ENCODE measurements at places on chromosomes 16 and 17.

DNA sequence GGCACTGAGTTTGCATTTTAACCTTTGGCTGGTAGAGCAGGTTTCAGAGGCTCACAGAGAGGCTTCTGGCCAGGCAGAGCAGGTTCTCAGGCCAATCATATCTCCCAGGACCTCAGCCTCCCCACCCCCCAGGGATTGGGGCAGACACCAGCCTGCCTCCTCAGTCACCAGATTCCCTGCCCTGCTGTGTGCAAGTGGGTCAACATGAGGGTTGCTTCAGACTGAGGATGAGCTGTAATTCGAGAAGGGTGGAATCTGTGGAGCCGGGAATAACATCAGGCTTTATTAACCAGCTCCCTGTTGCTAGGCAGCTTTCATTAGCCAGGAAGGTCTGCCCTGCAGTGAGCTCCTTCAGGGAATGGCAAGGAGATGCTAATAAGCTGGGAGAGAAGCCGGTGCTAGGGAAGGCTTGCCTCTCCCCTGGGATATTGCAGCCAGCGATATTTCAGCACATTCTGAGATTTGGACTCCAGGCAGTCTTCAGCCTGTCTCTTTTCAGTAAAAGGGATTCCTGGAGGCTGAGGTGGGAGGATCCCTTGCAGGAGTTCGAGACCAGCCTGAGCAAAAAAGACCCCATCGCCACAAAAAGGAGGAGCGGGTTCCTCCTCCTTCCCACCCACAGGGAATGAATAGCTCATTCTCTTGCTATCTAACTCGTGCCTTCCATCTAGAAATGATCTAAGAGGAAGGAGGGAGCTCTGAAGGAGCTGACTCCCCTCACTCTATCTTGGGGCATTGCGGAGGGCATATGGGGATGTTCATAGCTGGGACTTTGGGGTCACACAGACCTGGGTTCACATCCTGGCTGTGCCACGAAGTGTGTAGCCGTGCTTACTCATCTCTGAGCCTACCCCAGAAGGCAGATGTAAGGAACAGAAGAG lies 10.7 kb downstream of the SGSM2 start:
- H3K4me3 ChIP-seq: no peak overlapping the region
- peaks cover 8% of the 10 kb centered on the region for H3K4me1 ChIP-seq
- no peak overlapping the region for H3K27ac ChIP-seq
- no peaks in the 10 kb centered on the region for H3K27me3 ChIP-seq
- peaks cover 4% of the 10 kb centered on the region for H3K36me3 ChIP-seq

DNA sequence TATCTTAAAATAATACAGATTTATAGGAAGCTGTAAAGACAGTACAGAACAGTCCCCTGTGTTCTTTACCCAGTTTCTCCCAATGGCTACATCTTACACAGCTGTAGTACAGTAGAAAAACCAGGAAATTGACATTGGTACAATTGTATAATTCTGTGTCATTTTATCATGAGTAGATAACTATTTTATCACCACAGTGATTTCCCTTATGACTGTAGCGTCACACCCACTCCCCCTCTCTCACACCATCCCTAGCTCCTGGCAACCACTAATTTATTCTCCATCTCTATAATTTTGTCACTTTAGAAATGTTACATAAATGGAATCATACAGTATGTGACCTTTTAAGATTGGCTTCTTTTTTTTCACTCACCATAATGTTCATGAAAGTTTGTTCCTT lies 30.9 kb downstream of the CLTC start:
- H3K4me1 ChIP-seq: peaks cover 36% of the 10 kb centered on the region
- H3K36me3 ChIP-seq: peaks cover 73% of the 10 kb centered on the region
- DNase-seq: peak; percentile 15
- no peaks in the 10 kb centered on the region for H3K27me3 ChIP-seq
- no peak overlapping the region for H3K27ac ChIP-seq

GRCh38 chr17:57350266-57350665 lies 93.9 kb downstream of the MSI2 start:
- peaks cover 27% of the 10 kb centered on the region for H3K36me3 ChIP-seq
- no peak overlapping the region for H3K27ac ChIP-seq
- DNase-seq: no peak
- H3K4me3 ChIP-seq: no peak overlapping the region
- peaks cover 26% of the 10 kb centered on the region for H3K4me1 ChIP-seq

DNA sequence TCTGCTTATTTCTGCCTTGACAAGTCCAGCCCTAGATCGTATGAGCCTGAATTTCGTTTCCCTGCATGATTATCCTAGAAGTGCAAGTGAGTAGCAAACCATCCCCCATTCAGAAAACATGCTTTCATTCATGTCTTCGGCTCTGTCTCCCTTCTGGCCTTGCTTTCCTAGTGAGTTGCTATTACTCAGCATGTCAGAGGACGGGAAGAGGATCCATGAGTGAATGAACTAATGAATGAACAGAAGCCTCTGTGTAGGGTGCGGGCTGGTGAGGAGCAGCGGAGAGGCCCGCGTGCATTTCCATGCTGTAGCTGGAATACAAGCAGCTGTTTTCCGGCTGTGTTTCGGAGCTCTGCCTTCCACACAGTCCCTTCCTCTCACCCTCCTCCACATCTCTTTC lies 155.7 kb upstream of the NOL11 start:
- no peak for DNase-seq
- H3K36me3 ChIP-seq: peaks cover 14% of the 10 kb centered on the region
- H3K27ac ChIP-seq: no peak overlapping the region
- no peak overlapping the region for H3K4me3 ChIP-seq

DNA sequence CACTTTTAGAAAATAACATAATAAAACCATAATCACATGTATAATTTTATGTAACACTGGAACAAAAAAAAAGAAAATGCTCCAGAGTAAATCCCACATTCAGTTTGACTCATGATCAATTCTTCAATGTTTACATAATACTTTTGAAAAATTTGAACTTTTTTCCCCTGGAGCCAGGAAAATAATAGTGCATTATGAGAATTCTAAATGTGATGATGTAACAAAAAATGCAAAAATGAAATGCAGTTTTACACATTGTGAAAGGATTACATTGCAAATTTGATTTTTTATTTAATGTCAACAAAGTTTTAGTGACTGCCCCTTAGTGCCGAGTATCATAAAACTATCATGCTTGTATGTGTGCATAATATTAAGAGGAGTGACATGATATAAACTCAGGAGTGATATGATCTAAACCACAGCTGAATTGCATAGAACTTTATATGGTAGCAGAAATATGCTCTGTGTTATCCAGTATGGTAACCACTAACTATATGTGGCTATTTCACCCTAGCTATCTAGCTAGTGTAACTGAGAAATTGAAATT lies 238.2 kb downstream of the CDH8 start:
- H3K4me3 ChIP-seq: no peak overlapping the region
- no peak overlapping the region for H3K27ac ChIP-seq
- no peaks in the 10 kb centered on the region for H3K36me3 ChIP-seq
- no peak for DNase-seq
- no peaks in the 10 kb centered on the region for H3K27me3 ChIP-seq
- H3K4me1 ChIP-seq: no peaks in the 10 kb centered on the region

GRCh38 chr17:50203604-50204345 lies 2.3 kb upstream of the COL1A1 start:
- no peaks in the 10 kb centered on the region for H3K36me3 ChIP-seq
- H3K4me1 ChIP-seq: peaks cover 13% of the 10 kb centered on the region
- no peak overlapping the region for H3K27ac ChIP-seq
- no peak for DNase-seq
- no peak overlapping the region for H3K4me3 ChIP-seq

DNA sequence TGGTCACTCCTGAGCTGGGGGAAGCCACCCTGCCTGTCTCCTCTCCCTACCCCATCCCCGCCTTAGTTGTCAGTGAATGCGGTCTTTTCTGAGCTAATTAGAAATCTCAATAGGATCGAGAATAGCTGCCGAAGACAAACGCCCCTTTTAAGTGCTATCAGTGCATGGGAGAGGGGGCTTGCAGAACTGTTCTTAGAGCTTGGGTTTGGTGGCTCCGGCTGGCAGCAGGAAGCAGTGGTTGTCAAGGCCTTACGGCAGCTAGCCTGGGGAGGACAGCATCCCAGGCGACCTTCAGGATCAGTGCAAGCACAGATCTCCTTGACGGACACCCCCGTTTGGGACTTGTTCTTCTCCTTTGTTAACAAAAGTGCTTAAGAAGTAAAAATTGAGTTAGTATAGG lies 195.1 kb downstream of the CCDC182 start:
- peaks cover 33% of the 10 kb centered on the region for H3K4me1 ChIP-seq
- H3K4me3 ChIP-seq: no peak overlapping the region
- no peak overlapping the region for H3K27ac ChIP-seq
- H3K36me3 ChIP-seq: no peaks in the 10 kb centered on the region
- H3K27me3 ChIP-seq: no peaks in the 10 kb centered on the region

DNA sequence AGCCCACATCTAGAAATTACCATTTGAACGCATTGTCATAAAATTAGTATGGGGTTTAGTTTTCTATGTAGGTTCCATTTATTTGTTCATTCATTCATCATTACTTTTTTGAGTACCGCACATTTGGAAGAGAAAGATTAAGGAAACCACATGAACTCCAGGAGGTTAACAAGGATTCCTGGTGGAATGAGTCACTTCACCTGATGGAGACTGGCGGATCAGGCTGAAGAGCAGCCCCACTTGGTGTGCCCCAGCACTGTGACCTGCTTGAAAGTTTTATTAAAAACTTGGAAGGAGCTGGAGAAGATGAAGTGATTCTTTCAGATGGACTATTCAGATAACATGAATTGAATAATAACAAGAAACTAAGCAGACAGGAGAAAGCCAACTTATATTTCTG lies 293.6 kb upstream of the CDH11 start:
- peaks cover 2% of the 10 kb centered on the region for H3K27me3 ChIP-seq
- H3K4me1 ChIP-seq: no peaks in the 10 kb centered on the region
- no peak overlapping the region for H3K27ac ChIP-seq
- H3K36me3 ChIP-seq: no peaks in the 10 kb centered on the region
- H3K4me3 ChIP-seq: no peak overlapping the region

GRCh38 chr17:69501591-69502468 lies 87.3 kb downstream of the MAP2K6 start:
- H3K27me3 ChIP-seq: no peaks in the 10 kb centered on the region
- peaks cover 3% of the 10 kb centered on the region for H3K36me3 ChIP-seq
- H3K4me3 ChIP-seq: peak overlapping the region; percentile 16
- DNase-seq: peak; percentile 25
- peaks cover 23% of the 10 kb centered on the region for H3K4me1 ChIP-seq

- DNase-seq: no peak
- H3K27ac ChIP-seq: peak overlapping the region; percentile 2
- peaks cover 19% of the 10 kb centered on the region for H3K36me3 ChIP-seq
Observed at GRCh38 chr17:8912084-8912981, 44.9 kb upstream of the PIK3R6 start.

DNA sequence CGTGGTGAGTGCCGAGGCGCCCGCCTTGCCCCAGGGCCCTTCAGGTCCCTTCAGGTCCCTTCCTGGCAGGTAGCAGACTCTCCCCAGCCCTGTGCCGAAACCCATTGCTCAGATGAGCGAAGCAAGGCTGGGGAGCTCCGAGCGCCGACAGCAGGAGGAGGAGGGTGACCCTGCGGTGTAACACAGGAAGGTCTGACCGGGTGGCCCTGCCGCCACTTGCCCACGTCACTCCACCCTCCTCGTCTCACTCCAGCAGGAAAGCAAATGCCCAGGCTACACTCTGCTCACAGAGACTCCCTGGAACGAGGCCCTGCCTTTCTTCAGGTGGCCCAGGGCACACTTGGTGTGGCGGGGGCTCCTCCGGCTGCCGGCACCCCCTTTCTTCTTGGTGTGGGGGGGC lies 57.2 kb downstream of the ACTG1 start:
- DNase-seq: no peak
- H3K4me1 ChIP-seq: peaks cover 6% of the 10 kb centered on the region
- H3K27me3 ChIP-seq: no peaks in the 10 kb centered on the region
- H3K27ac ChIP-seq: no peak overlapping the region
- no peaks in the 10 kb centered on the region for H3K36me3 ChIP-seq

DNA sequence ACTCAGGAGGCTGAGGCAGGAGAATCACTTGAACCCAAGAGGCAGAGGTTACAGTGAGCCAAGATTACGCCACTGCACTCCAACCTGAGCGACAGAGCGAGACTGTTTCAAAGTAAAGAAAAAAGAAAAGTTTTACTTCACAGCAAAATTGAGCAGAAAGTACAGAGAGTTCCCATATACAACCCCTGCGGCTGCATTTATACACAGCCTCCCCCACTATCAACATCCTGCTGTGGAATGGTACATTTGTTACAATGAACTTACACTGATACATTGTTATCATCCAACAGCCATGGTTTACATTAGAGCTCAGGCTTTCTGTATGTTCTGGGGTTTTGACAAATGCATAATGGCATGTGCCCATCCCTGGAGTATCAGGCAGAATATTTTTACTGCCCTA lies 2.6 kb upstream of the MTHFSD start:
- DNase-seq: no peak
- peaks cover 9% of the 10 kb centered on the region for H3K4me1 ChIP-seq
- peaks cover 16% of the 10 kb centered on the region for H3K27me3 ChIP-seq

DNA sequence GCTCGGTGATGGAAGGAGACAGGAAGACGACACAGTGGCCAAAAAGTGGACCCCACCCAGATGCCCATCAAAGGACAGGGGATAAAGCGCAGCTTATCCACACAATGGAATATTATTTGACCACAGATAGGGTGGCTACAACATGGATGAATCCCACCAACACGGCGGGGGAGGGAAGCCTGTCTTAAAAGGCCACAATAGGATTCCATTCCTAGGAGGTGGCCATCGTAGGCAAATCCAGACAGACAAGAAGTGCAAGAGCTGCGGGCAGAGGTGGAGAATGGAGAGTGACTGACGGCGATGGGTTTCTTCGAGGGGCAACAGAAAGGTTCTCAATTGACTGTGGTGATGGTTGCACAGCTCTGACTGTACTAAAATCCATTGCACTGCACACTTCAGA lies 16.0 kb downstream of the SLC38A8 start:
- DNase-seq: no peak
- H3K27ac ChIP-seq: no peak overlapping the region
- no peaks in the 10 kb centered on the region for H3K36me3 ChIP-seq
- H3K4me1 ChIP-seq: peaks cover 13% of the 10 kb centered on the region
- peaks cover 26% of the 10 kb centered on the region for H3K27me3 ChIP-seq

DNA sequence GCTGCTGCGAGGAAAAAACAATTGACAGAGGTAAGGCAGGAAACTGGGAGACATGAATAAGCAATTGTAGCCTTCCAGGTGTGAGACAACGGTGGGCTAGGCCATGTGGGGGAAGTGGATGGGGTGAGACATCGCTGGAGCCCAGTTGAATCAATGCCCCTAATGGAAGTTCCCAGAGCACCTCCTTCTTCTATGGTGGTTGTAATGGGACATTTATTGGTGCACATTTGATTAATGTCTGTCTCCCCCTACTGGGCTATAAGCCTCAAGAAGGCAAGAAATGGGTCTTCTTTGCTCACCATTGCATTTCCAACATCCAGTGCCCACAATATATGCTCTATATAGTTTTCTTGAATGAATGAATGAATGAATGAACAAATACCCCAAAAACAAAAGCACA lies 22.7 kb upstream of the CD300E start:
- DNase-seq: no peak
- H3K27ac ChIP-seq: no peak overlapping the region
- H3K4me3 ChIP-seq: no peak overlapping the region
- no peaks in the 10 kb centered on the region for H3K4me1 ChIP-seq
- peaks cover 20% of the 10 kb centered on the region for H3K27me3 ChIP-seq
- H3K36me3 ChIP-seq: no peaks in the 10 kb centered on the region
